Smooth muscle cell of bladder (primary cell): ENCODE measurements at places on chromosomes 11 and 22. TPM values are rescaled to one million over a fixed set of nuclear protein-coding genes. Genes with fewer than 3 reads are reported as not detected.

KCTD14 gene
- 0.09 and 0.28 TPM in 2 replicates for total RNA-seq

CSNK1E gene
- total RNA-seq: 69.0 and 84.5 TPM in 2 replicates

MS4A4E gene
- not detected in 2 replicates for total RNA-seq

OR4D5 gene
- under 0.01 TPM in 1 of 2 replicates, not detected in the other for total RNA-seq

PPFIBP2 gene
- total RNA-seq: 6.7 and 7.7 TPM in 2 replicates

IL18 gene
- 5.8 and 9.2 TPM in 2 replicates for total RNA-seq

FAM83F gene
- under 0.01 and 0.09 TPM in 2 replicates for total RNA-seq

PANX3 gene
- not detected in 2 replicates for total RNA-seq

LRRC75B gene
- 6.4 TPM in 2 replicates for total RNA-seq

TMA7B gene
- not detected in 2 replicates for total RNA-seq

KBTBD3 gene
- 4.6 and 4.9 TPM in 2 replicates for total RNA-seq

DRD2 gene
- total RNA-seq: not detected in 2 replicates

SEC14L2 gene
- 6.8 and 9.3 TPM in 2 replicates for total RNA-seq
